ENCODE measurements at places on chromosomes 16 and 17.

- DNase-seq, result peak; percentile 87
Measured at GRCh38 chr17:42508426-42509165, 27.4 kb upstream of the NAGLU start.

DNA sequence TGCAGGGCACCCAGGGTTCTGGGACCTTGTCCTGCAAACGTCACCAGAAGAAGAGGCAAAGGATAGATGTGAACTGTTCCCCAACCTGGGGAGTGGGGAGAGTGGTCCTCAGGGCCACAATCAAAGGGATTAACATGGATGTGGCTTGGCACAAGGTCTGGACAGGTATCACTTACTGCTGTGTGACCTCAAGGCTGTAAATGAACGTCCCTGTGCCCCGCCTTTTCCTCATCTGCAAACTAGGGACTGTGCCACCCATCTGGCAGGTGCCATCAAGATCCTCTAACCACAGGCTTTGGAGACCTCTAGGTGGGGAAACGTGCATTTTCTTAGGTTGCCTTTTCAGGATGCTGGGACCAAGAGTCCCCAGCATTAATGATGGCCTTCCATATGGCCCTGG is 25.1 kb downstream of the SLC5A10 start:
- DNase-seq, result no peak

DNA sequence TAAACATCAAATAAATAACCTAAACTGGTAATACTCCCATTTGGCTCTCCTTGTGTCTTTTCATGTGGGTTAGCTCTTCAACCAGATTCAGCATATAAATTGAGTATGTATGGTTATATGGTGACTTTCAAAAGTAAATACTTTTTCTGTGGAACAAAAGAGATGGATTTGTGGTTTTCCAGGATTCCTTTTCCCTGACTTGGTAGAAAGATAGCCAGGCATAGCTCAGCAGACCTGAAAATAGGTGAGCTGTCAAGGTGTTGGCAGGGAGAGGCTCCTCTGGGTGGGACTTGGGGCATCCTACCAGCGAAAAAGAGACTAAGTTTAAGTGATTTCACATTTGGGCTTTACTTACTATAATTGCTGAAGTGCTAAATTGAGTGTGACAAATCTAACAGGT is 80.3 kb downstream of the FTO start:
- no peak for DNase-seq

- no peak for DNase-seq
Measured at GRCh38 chr16:85696781-85697180, 8.0 kb upstream of the GINS2 start.

DNA sequence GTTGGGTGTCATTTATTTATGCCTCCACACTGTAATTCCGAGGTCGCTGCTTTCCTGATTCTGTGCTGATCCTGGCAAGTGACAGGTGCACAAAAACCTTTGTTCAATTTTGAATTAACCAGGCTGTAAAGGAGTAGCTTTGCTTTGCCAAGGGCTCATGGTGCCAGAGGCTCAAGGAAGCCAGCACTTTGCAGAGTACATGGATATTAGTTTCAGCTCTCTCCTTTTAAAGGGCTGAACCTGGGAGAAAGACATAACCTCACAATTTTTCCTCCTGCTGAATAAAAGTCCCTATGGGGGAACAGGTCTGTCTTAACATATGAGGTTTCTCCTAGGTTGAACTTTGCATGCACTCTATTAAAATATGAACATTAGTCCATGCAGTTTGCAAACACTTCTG is 227.6 kb upstream of the WSB1 start:
- no peak for DNase-seq

DNA sequence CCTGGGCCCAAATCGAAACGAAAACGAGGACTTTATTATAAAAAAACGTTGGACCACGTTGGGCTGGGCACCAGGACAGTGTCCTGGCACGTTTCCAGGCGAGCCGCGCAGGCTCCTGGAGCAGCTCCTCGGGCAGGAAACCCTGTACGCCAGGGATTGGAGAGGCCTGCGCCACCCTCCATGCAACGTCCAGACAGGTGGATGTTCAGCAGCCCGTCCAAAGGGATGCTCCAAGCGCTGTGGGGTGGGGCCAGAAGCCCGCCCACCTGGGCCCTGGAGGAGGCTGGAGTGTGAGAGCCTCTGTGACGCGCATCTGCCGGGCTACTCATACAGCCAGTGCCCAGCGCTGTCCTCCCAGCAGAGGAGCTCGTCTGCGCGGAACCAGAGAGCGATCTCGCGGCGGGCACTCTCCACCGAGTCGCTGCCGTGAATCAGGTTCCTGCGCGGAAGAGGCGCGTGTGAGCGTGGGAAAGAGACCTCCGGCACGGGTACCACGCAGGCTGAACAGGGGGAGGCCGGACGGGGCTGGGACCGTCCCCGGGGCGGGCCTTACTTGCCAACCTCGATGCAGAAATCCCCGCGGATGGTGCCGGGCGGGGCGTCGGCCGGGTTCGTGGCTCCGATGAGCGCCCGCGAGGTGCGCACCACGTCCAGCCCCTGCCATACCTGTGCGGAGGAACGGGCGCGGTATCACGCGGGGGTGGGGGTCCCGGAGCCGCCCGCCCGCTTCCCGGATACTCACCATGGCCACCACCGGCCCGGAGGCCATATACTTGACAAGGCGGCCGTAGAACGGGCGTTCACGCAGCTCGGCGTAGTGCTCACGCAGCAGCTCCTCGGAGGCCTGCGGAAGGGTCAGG is 785 bp downstream of the NME3 start:
- no peak for DNase-seq

GRCh38 chr17:36583787-36584186 is 7.9 kb upstream of the DHRS11 start:
- DNase-seq, result no peak

DNA sequence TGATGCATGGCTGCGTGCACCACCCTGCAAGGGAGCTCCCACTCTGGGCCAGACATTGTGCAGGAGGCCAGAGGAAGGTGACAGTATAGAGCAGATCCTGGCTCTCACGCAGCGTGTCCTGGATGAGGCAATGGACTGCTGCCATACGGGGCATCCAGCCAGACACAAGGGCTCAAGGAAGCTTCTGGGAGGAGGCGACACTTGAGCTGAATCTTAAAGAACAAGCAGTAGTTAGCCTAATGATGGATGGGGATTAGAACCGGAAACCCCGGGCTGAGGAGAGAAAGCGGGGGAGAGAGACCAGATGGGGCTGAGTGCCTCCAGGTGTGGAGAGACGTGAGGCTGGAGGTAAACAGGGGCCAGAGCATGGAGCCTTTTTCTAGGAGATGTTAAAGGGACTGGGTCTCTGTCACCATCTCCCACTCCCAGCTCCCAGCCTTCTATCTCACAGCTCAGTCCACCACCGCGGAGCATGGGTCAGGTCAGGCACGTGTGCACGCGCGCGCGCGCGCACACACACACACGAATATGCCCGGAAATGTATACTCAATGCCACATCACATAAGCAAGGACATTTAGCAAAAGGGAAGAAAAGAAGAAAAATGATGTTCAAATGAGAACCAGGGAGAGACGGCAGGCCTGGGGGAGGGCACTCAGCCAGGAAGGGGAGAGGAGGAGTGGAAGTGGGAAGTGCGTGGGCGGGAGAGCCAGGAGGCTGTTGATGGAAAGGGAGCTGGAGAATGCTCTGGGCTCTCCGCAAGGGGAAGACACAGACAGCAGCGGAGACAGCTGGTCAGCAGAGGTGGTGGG is 46.3 kb downstream of the CCDC42 start:
- DNase-seq, result no peak

- peak; percentile 2 for DNase-seq
Measured at GRCh38 chr16:8931859-8932258, 31.8 kb downstream of the USP7 start.

- no peak for DNase-seq
Measured at GRCh38 chr17:1109606-1110540, 69.9 kb downstream of the ABR start.

DNA sequence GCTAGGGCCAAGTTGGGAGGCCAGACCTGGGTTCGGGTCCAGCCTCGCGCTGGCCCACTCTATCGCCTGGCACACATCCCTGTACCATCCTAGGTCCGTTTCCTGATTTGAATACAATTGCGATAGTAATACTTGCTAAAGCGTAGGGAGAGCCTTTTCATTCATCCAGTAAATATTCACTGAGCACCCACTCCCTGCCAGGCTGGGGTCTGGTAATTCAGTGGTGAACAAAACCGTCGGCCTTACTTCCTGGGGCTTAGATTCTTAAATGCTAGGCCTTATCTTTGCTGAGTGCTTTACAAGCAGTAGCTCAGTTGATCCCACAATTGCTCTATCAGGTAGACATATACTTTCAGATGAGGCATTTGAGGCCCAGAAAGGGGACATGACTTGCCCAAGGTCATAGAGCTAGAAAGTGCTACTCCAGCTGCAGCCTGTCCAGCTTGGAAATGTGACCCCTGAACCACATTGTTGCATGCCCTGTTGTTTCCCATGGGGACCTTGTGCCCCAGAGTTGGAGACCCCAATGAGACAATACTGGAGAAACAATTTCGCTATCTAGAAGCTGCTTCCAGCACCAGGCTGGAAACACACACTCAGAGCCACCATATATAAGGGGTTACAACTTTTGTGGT is 691 bp downstream of the USB1 start:
- no peak for DNase-seq

GRCh38 chr16:87974178-87974577 is 22.9 kb downstream of the BANP start:
- DNase-seq, result no peak

GRCh38 chr16:57021757-57022156 is 32.4 kb downstream of the NLRC5 start:
- no peak for DNase-seq

DNA sequence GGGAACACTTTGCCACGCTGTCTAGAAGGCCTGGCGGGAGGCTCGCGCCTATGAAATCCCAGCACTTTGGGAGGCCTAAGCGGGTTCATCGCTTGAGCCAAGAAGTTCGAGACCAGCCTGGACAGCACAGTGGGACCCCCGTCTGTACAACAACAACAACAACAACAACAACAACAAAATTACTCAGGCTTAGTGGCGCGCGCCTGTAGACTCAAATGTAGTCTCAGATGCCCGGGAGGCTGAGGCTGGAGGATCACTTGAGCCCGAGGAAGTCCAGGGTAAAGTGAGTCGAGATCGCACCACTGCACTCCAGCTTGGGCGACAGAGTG is 297 bp upstream of the SLFN13 start:
- DNase-seq, result no peak

DNA sequence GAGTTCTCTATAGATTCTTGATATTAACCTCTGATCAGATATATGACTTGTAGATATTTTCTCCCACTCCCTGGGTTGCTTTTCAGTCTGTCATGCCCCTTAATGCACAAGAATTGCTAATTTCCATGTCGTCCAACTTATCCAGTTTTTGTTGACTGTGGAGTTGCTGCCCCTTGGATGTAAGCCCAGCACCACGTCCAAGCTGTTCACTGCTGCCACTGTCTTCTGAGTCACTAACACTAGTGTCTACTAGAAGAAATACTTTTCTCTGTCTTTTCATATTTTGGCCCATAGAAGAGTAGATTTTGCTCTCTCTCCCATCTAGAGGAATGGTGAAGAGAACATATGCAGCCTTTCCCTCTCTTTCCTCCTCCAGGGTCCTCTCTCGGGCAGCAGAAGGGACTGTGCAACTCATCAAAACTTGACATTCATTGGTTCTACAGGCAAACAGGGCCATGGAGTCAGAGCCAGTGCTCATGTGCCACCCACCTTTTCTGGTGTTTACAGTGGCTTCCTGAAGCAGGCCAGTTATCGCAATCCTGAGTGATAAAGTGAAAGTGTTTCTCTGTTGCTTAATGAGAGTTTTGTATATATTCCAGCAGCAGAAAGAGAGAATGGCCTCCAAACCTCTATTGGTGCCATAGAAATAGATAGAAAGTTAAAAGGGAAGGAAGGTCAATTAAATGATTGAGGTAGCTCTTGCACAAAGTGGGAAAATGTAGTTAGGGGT is 22.6 kb upstream of the PMP22 start:
- no peak for DNase-seq

GRCh38 chr17:4232168-4232813 is 31.5 kb downstream of the ANKFY1 start:
- no peak for DNase-seq

GRCh38 chr16:88320947-88321634 is 61.7 kb upstream of the ZNF469 start:
- no peak for DNase-seq

DNA sequence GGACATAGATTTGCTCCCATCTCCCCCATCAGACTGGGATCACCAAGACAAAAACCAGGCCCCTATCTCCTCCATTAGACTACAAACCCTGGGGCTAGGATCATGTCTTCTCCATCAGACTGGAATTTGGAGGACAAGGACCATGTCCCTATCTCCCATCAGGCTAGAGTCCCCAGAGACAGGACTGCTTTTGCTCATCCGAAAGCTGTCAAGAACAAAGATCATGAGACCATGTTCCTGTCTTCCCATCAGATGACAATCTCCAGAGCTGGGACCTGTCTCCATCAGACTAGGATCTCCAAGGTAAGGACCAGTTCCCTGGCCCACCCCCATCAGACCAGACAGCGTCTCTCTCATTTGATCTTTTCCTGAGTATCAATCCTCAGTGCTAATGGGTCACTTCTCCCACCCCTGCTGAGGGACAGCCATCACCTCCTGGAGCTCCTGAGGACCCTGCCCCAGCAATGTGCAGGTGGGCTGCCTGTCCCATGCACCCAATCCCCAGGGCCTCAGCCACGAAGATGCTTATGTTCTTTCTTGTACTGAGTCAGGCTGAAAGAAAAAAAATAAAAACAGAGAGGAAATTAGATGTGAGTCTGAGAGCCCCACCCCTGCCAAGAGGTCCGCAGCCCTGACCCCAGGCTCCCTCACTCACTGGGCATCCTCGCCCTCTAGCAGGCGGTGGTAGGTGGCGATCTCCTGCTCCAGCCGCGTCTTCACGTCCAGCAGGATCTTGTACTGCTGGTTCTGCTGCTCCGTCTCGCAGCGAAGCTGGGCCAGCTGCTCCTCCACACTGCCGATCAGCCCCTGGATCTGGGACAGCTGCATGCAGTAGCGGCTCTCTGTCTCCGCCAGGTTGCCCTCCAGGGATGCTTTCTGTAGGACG is 90.3 kb downstream of the GOSR1 start:
- DNase-seq, result no peak

DNA sequence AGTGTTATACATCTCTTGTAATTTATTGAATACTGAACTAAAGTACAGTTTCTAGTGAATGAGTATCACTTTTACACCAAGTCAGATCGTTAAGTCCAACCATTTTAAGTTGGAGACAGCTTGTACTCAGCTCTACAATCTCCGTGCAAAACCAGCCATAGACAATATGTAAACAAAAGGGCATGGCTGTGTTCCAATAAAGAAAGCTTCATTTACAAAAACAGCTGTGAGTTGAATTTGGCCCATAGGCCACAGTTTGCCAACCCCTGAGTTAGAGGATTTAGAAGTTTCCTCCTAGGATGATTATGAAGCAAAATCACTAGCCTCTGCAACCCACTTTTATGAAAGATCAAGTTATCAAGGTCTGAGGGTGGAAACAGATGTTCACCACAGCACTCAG is 105.7 kb upstream of the RCVRN start:
- no peak for DNase-seq
